ENCODE measurements at places on chromosomes 3 and 15. TPM values are rescaled to one million over a fixed set of nuclear protein-coding genes. Genes with fewer than 3 reads are reported as not detected.

Gene PRSS50
- not detected for polyA plus RNA-seq

Gene NAA80
- polyA plus RNA-seq, result 7.6 TPM

Gene CYP1A1
- 0.71 TPM for polyA plus RNA-seq

Gene BAHD1
- polyA plus RNA-seq, result 2.1 TPM

Gene FXR1
- 38.5 TPM for polyA plus RNA-seq

Gene GOLGA8H
- polyA plus RNA-seq, result not detected

DNA sequence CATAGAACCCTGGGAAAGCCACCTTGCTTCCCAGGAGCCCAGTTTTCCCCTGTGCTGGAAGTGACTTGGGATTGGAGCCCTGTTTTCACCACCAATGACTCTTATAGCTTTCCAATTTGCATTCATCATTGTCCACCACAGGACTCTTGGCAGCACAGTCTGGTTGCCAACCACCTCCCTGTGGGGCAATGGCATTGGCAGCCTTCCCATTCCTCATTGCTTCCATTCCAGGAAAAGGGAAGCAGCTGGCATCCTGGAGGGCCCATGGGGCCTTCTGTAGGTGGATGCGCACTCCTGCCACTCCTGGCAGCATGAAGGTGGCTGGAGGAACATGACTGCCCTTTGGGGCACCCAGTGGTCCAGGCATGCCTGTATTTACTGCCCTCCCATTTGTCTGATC is 57.7 kb downstream of the FEM1B start:
- no peak for DNase-seq

- no peak for DNase-seq
Observed at GRCh38 chr3:142278451-142278850, 53.1 kb upstream of the GK5 start.

DNA sequence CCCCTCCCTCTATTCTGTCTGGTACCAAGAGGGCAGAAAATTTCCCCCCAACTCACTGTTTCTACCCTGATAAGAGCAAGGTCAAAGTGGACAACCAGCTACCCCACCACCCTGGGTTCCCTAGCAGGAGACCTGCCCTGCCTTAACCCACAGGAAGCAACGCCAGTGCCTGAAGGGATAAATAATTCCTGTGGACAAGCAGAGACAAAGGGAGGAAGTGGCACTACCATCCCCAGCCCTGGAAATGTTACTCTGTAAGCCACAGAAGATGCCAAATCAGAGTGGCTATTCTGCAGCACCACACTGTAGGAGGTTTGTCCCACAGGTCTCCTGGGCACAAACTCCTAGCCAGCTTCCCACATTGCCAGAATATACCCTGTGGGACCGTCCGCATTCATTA is 80.1 kb downstream of the DNAH12 start:
- DNase-seq, result no peak

- DNase-seq, result no peak
Observed at GRCh38 chr3:184236033-184236410, 6.6 kb downstream of the VWA5B2 start.

DNA sequence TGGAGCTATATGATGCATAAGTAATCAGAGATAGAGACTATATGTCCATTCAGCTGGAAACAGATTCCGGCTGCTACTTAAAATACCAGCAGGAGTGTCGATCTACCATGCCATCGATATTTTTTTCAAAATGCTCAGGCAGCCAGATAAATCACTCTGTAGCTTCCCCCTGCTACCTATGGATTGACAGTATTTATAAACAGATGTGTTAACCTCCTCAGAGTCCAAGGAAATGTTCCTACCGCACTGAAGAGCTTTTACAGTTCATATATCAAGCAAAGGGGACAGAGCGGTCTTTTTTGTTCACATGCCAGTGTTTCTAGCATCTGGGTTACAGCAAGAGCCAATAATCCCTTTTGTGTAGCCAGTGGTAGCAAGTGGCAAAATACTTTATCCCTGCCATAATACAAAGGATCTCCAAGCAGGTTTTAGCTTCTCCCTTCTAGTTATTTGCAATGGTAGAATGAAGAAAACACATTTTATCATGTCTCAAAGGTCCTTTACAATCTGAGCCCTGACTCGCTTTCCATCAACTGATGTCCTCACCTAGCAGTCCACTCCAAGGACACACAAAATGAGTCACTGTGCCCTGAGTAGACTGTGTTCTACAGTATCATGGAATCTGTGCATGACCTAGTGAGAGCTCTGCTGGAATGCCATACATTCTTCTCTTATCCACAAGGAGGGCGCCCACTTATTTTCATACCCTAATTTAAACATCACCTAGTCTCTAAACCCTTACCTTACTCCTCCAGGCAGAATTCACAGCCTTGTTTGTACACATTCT is 507.0 kb downstream of the TBL1XR1 start:
- no peak for DNase-seq

- no peak for DNase-seq
Observed at GRCh38 chr15:48031466-48031865, 89.3 kb upstream of the SLC24A5 start.

DNA sequence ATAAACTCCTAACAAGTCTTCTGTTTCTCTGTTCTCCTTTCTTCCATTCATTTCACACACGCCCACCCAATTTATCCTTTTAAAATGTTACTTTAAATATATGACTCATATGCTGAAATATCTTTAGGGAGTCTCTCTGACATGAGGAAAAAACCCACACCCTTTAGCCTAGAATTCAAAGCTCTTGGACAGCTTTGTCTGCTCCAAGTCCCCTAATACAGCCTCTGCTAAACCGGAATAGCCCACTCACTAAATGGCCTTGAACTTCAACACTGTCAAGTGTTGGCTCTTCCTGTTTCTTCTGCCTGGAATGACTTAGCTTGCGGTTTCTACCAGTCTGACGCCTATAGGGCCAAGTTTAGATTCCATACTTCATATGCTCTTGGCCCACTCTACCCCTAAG is 3.3 kb upstream of the CD96 start:
- no peak for DNase-seq

DNA sequence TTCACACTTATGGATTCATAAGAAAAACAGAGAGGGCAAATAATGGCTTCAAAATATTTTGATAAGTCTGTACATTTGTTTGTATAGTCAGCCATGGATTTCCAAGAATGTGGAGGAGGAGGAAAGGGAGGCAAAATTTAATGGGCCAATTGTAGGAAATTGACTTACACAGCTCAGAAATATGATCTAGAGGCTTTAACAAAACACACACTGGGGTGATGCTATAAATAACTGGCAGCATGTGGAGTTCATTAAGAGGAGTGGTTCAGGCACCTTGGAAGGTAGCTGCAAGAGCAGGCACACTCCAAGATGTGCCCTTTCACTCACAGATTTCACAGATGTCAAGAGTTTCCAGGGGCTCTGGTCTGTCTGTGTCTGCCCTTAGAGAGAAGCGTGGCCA is 193.4 kb upstream of the RASGRP1 start:
- DNase-seq, result no peak

- DNase-seq, result no peak
Observed at GRCh38 chr3:70770650-70771049, 458.2 kb upstream of the MDFIC2 start.

- DNase-seq, result no peak
Observed at GRCh38 chr15:68404056-68404798, 27.7 kb downstream of the ITGA11 start.

- peak; percentile 25 for DNase-seq
Observed at GRCh38 chr15:35603301-35603700, 57.3 kb upstream of the DPH6 start.

All from GM12878 (cell line).